ENCODE measurements at places on chromosomes 2 and 18. TPM values are rescaled to one million over a fixed set of nuclear protein-coding genes. Genes with fewer than 3 reads are reported as not detected.

DNA sequence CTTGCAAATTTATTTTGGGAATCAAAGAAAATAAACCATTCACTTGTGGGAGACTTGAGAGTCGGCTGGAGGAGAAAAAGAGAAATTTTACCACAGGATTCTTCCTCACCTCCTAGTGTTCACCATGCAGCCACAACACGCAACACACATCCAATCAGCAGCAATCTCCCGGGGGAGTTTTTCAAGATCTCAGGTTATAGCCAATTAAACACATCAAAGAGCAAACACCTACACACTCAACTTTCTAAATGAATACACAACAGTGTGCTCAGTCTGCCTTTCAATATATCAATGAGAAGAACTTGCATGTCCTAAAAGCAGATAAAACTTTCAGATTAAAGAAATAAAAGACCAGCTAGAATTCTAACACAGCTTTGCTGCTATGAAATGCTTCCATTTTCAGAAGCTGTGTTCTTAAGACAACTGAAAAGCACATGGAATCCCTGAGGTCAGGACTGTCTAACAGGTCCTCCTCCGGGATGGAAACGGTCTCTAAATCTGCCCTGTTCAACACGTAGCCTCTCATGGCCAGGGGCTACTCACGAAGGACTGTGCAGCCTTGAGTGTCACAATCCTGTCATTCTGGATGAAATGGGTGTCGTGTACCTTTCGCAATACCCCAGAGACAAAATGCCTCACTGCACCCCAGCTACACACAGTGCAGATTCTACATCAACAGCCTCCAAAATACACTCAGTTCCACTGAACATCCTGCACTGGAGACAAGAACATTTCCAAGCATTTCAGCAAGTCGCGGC, 84.2 kb downstream of the ZNF516 start:
- no peak for DNase-seq

GRCh38 chr2:139963863-139964355, 1183.7 kb upstream of the NXPH2 start:
- DNase-seq = no peak

GRCh38 chr18:9796935-9797549, 88.7 kb upstream of the TXNDC2 start:
- no peak for DNase-seq

- no peak for DNase-seq
Observed at GRCh38 chr2:215437614-215438013, 1.7 kb upstream of the FN1 start.

DNA sequence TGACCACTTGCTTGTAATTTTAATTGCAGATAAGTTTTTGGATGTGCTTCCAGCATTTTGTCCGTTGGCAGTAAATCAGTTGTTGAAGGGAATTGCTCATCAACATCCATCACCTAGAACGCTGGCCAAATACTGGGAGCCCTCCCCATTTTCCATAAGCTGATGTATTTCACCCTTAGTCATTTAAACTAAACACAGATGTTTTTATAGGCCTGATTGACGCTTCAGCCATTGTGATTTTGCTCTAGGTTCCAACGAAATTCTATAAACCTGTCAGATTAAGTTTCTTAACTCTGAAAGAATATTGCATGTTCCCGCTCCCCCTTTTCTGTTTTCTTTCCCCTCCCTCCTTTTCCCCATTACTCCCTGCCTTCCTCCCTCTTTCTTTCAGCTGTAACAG, 1.0 kb upstream of the RPRM start:
- DNase-seq = no peak

- DNase-seq = no peak
Observed at GRCh38 chr2:98118161-98118560, 31.2 kb downstream of the VWA3B start.

DNA sequence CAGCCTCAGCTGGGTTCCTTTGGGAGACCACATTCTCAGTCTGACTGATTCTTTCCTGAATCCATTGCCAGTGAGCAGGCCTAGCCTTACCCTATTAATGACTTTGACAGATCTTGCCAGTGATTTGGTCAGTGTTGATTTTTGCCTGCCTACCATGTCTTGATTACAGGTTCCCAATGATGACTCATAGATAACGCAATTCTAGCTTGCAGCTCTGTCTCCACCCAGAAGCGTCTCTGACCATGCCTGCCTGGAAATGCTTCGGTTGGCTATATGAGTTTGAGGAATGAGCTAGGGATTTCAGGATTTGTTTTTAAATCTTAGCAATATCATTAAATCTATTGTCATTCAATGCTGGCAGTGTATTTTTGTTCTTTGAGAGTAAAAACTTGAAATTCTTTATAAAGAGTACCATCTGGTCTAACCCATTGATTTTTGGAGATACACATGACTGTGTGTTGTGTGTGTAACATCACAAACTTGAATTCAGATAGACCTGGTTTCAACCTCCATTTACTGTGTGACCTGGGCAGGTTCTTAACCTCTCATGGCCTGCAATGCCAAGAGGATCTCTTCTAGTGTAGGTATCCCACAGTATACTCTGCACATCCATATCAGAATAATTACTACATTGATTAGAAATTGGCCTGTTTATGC, 57.0 kb downstream of the CCDC150 start:
- no peak for DNase-seq

DNA sequence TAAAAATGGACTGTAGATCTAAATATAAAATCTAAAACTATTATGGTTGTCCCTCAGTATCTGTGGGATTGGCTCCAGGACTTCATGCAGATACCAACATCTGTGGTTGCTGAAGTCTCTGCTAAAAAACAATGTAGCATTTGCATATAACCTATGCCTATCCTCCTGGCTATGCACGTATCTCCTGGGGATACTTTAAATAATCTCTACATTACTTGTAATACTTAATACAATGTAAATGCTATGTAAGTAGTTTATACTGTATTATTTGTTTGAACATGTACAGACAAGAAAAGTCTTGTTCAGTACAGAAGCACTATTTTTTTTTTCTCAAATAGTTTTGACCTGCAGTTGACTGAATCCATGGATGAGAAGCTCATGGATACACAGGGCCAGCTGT, 134.9 kb downstream of the ZAP70 start:
- no peak for DNase-seq

- DNase-seq = no peak
Observed at GRCh38 chr2:171406044-171406443, 27.7 kb downstream of the METTL8 start.

DNA sequence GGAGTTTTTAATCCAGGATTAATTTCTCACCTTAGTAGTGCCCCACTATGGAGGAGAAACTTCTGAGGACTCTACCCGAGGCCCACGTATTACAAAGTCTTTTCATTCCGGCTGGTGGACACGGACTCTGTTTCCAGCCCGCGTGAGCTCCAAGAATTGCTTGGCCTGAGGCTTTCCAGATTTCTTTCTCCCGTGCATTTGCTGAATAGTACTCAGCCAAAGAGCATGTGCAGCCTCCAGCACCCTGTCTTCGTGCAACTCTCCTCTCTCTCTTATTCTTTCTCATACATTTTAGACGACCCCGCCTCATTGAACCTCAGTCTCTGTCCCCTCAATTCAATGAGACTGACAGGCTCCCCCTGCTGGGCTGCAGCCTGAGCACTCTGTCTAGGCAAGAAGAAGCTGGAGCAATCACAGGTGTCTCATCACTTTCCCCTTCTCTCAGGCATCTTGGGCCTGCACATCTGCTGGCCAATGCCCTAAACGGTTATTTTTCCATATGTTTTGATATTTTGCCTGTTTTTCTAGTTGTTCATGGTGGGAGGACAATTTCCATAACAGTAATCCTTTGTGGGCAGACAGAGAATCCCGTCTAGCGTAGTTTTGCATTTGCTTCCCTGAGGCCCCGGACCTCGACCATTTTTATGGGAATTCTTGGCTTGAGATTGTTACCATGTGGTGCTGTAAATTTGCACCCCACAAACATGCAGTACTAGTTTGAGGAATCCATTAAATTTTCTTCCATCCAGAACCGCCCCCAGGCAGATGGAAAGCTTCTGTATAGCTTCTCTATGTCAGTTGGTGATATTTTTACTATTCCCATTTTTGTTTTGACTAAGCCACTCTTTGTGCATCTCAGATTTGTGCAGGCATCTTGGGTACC, 50.1 kb upstream of the LPIN2 start:
- DNase-seq = no peak

Gene ITGA6
- 26.5 TPM for total RNA-seq

Gene SPDYA
- 0.82 TPM for total RNA-seq

Gene CYP27C1
- 2.4 TPM for total RNA-seq

Gene HK2
- 3.7 TPM for total RNA-seq

Gene RGPD4
- total RNA-seq = not detected

Gene CHRND
- not detected for total RNA-seq

Data from frontal cortex (tissue), 4 donors.